HS-27A (cell line): ENCODE measurements at places on chromosomes 6 and 20.

DNA sequence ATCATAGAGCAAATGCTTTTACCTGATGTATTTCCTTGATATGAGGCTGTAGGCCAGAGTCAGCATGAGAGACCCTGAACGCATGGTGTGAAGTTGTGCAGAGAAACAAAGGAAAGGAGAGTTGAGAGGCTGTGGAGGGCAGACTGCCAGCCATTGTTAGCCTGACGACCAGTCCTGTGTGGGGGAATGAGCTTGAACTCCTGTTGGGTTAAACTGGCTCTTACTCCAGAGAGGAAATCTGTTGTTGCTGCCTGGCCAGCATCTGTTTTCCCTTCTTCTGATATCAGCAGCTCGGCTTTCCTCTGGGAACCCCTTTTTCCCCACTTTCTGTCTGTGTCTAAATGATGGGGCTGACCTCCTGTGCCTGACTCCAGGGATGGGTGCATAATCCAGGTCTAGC is 158.2 kb upstream of the ZFP64 start:
- DNase-seq = no peak

DNA sequence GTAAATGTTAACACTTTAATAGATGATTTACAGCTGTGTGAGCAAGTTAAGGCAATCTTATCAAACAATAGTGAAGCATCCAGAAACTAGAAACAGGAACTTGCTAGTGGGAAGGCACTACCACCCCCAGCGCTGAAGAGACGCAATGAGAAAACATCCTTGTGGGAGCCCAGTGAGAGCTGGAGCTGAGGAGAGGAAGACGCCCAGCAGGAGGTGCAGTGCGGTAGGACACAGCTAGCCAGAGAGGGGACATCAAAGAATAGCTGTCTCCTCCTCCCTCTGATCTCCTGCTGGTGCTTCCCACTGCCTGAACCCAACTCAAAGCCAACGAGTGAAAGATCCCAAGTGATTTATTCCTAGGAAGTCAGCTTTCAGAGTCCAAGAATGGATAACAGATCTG is 140.3 kb downstream of the COL12A1 start:
- no peak for DNase-seq

DNA sequence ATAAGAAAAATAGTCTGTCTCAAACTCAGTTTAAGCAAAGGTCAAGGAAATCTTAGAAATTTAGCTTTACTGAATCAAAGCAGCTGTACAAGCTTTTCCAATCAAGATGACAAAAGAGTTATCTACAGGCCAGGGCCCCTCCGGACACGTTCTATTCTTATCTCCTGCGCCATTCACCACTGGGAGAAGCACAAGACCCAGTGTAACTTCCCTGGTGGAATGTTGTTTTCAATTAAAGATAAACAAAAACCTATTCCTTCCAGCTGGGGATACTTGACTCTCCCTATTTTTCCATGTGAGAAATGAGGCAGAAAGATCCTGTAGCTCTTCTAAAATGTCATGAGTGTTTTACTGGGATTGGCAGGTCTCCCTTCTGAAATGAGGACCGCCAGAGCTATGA is 123.3 kb downstream of the TBX18 start:
- no peak for DNase-seq

DNA sequence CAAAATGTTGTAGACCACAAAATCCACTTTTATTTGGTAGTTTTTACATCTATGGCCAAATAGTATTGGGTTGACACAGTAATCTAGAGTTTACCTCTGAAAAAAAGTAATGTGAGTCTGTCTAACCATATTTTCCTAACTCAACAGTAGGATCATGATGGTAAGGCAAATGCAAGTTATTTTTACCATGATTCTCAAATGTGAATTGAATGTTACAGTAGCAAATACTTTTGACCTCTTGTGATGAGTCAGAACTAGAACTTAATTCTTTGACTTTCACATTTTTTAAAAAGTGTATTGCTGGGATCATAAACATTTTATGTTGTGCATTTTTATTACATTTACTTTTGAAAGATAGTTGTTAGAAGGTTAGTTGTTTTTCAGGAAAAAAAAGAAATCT is 22.0 kb downstream of the RNF146 start:
- no peak for DNase-seq

DNA sequence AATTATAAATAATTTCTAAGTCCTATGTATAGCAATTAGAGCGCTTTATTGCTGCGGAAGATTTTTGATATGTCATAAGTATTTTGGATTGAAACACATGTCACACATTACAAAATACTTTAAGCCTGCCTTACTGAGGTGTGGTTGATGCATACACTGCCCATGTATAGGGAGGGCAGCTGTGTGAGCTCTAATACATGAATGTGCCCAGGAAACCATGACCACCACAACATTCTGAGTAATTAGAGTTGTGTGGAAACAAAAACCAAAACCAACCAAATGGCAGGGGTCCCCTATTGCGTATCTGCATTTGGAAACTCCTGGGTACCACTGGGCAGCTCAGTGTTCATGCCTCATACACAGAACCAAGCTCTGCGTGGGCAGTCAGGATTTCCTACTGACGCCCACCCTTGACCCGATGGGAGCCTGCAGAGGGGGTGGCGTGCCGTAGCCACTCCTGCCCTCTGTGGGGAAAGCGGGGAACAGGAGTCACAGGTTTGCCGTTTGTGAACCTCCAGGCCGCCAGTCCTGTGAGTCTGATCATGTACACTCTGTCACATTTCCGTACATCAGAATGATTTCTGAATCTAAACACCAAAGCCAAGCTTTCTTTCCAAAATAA is 50.9 kb upstream of the PDE10A start:
- no peak for DNase-seq

DNA sequence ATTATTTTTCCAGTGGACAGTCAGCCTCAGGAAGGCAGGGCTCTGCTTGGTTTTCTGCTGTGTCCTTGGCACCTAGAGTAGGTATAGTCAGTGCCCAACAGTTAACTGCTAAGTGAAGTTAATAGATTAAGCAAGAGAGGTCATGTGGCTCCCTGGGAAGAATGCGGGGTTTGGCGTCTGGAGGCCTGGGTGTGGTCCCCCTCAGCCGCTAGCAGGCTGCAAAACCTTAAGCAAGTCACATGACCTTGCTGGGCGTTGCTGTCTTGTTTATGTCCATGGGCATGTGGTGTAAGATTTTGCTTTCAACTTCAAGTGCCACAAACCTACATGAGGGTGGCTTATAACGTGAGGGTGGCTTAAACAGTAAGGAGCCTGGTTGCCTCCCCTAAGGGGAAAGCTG is 75.5 kb upstream of the SCP2D1 start:
- DNase-seq = no peak

GRCh38 chr6:84667252-84668213 is 96.9 kb downstream of the TBX18 start:
- no peak for DNase-seq

DNA sequence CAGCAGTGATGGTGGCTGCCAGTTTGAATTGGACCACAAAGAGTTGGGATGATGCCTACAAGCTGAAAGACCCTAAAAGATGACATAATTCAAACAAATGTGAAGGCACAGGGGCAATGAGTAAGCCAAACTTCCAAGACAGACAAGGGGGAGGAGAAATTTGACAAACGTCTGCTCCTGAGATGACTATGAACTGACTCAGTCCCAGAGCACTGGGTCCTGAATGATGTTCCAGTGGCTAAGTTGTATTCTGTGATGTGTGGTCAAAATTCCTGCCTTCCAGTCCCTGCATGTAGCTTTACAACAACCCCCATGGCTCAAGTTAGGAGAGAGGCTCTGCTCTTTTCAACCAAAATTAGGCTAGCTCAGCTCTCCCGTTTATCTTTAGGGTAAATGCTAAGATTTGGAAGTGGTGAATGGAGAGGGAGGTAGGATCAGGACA is 86.1 kb upstream of the SIRPA start:
- peak; percentile 93 for DNase-seq
